Activated CD8-positive, alpha-beta T cell treated with anti-CD3 and anti-CD28 coated beads for 36 hours (primary cell): ENCODE measurements at places on chromosomes 2 and 18. TPM values are rescaled to one million over a fixed set of nuclear protein-coding genes. Genes with fewer than 3 reads are reported as not detected.

Gene ABCG5
- not detected for total RNA-seq

Gene UGT1A1
- total RNA-seq: not detected

GRCh38 chr2:46335391-46336282 is 38.4 kb downstream of the EPAS1 start:
- DNase-seq: no peak

GRCh38 chr2:199273042-199273511 is 184.7 kb downstream of the SATB2 start:
- DNase-seq: no peak

DNA sequence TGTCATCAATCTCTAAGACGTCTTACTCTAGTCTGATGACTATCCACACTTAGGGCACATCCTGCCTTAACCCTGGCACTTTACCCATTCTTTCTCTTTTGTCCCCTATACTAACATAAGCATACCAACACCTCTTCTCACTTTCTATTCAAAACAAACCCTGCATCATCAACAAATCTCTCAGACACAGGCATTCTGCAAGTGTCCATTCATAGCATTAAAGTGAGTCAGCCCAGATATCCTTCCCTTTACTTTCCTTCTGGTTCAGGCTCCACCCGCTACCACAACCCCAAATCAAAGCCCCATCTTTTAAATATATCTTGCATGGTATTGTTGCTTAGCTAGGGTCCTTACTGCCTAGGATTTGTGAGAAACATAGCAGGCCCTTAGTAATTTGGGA is 3.8 kb downstream of the GRB14 start:
- no peak for DNase-seq

- no peak for DNase-seq
Measured at GRCh38 chr2:11647834-11648600, 22.0 kb downstream of the NTSR2 start.

- DNase-seq: no peak
Measured at GRCh38 chr2:235303499-235304291, 190.1 kb upstream of the AGAP1 start.

GRCh38 chr2:212908682-212909435 is 242.6 kb downstream of the IKZF2 start:
- no peak for DNase-seq

GRCh38 chr2:181352158-181352557 is 105.0 kb upstream of the ITGA4 start:
- DNase-seq: no peak

GRCh38 chr2:64768491-64769005 is 114.8 kb upstream of the SERTAD2 start:
- DNase-seq: no peak

GRCh38 chr18:53567929-53568574 is 656.4 kb downstream of the MBD2 start:
- peak; percentile 1 for DNase-seq

- DNase-seq: no peak
Measured at GRCh38 chr2:46689993-46690392, 210.6 kb downstream of the TMEM247 start.

DNA sequence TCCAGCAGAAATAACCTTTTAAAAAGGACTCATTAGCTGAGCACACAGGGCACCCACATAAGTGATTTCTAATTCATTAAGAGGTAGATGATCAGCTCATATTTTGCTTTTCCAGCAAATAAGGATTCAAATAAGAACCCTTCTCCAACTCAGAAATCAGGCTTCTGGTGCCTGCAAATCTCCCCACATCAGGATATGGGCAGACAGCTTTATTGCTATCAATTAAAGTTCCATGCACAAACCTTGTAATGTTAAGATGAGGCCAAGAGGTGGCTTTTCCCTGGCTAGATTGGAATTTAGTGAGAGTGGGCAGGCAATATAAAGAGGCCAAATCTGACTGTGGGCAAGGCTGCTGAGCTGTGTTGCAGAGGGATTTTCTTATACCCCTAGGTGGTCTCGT is 193.6 kb downstream of the SH3RF3 start:
- DNase-seq: no peak
